ENCODE measurements at places on chromosomes 2 and 18. TPM values are rescaled to one million over a fixed set of nuclear protein-coding genes. Genes with fewer than 3 reads are reported as not detected.

DNA sequence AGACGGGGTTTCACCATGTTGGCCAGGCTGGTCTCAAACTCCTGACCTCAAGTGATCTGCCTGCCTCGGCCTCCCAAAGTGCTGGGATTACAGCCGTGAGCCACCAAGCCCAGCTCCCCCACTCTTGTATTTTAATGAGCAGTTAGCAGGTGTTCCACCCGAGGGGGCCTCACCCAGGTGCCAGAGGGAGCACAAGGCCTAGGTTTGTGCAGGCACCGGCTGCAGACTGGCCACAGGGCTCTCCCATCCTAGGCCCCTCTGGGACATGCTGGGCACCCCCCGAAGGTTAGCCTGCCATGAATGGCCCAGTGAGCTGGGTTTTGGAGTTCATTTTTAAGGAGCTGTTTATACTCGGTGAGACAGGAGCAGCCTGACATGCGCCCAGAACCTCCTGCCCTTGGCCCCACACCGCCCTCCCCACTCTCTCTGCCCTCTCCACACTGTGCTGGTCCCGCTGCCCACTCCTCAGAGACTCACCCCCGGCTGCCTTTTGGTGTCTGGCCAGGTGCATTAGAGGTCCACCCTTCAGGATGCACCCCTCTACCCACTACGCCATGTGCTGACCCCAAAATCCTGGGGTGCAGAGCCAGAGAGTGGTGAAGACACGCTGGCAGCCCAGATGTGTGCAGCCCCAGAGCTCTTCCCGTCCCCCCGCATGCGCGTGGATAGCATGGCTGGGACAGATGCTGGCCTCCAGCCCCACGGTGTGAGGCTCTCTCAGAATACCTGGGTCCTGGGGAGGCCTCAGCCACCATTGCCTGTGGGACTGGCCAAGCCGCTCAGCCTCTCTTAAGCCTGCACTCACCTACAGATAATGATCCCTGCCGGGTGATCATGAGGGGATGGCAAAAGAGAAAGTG is 11.2 kb upstream of the KLF11 start:
- peak overlapping the region; percentile 16 for H3K27ac ChIP-seq
- H3K27me3 ChIP-seq: no peaks in the 10 kb centered on the region
- H3K4me1 ChIP-seq: peaks cover 30% of the 10 kb centered on the region
- H3K36me3 ChIP-seq: no peaks in the 10 kb centered on the region
- H3K4me3 ChIP-seq: no peak overlapping the region

D2HGDH gene
- polyA plus RNA-seq: 5.7 TPM

DNA sequence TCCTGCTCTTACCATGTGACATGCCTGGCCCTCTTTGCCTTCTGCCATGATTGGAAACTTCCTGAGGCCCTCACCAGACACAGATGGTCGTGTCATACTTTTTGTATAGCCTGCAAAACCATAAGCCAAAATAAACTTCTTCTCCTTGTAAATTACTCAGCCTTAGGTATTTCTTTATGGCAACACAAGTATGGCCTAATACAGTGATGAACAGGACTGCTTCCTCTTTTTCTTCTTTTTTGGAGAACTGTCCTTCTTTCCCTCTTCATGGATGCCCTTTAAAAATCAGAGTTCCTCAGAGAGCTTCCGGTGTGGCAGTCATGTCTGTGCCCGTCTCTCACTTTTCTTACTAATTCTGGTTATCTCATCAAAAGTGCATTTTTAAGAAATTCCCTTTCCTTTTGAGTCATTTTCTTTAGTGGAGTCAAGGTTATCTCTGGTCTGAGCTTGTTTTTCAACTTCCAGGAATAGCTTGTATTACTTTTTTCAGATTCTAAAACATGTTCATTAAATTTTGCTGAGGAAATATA is 9.2 kb upstream of the IL1A start:
- no peaks in the 10 kb centered on the region for H3K27me3 ChIP-seq
- H3K36me3 ChIP-seq: no peaks in the 10 kb centered on the region
- H3K4me1 ChIP-seq: no peaks in the 10 kb centered on the region
- no peak for DNase-seq
- peak overlapping the region; percentile 64 for H3K27ac ChIP-seq

DNA sequence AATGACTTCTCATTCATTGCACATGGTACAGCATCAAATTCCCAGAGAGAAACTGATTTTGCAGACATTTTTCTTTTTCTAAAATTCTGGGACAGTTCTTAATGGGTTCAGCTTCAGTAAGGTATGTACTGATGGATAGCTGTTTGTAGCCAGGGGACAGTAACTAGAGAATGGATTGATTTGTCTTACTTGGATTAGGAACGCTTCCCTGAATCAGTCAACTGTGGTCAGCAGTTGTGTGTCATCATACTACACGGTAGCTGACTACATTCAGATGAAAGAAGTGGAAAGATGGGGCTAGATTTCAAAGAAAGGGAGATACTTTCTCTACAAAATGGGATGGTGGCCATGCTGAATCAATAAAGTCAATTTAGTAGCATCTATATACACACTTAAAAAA is 431.4 kb downstream of the GRB14 start:
- H3K27me3 ChIP-seq: no peaks in the 10 kb centered on the region
- no peaks in the 10 kb centered on the region for H3K4me1 ChIP-seq
- no peak overlapping the region for H3K27ac ChIP-seq
- no peak overlapping the region for H3K4me3 ChIP-seq

DNA sequence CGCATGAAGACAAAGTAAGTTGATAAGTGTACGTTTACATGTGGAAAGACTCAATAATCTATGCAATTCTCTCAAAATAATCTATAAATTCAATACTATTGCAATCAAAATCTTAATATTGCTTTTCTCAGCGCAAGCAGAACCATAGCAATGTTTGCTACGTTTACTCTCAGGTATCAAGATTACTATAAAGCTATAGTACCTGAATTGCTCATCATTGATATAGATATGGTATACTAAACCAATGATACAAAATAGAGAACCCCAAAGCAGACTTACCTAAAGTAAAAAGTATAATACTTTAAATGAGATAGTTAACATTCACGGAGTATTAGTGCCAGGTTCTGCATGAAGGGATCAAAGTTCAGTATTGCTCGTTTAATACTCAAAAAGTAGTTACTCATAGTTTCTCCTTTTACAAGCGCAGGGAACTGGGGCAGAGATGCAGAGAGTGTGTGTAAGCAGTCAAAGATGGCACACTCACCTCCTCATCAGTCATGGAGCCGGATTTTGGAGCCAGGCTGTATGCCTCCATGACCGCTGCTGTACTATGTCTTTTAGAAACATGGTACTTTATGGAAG is 391.0 kb upstream of the ID2 start:
- H3K27ac ChIP-seq: no peak overlapping the region
- no peak overlapping the region for H3K4me3 ChIP-seq
- no peaks in the 10 kb centered on the region for H3K27me3 ChIP-seq
- H3K36me3 ChIP-seq: no peaks in the 10 kb centered on the region
- no peaks in the 10 kb centered on the region for H3K4me1 ChIP-seq

DNAJB2 gene
- 5.9 TPM for polyA plus RNA-seq

MGAT4A gene
- 211 TPM for polyA plus RNA-seq

- no peak overlapping the region for H3K27ac ChIP-seq
- H3K4me1 ChIP-seq: no peaks in the 10 kb centered on the region
- H3K4me3 ChIP-seq: no peak overlapping the region
- no peaks in the 10 kb centered on the region for H3K27me3 ChIP-seq
Measured at GRCh38 chr2:147829106-147829505, 15.7 kb upstream of the ACVR2A start.

GRCh38 chr2:26144031-26144430 is 28.9 kb upstream of the GAREM2 start:
- no peak for DNase-seq
- H3K27me3 ChIP-seq: no peaks in the 10 kb centered on the region
- H3K4me3 ChIP-seq: no peak overlapping the region

DNA sequence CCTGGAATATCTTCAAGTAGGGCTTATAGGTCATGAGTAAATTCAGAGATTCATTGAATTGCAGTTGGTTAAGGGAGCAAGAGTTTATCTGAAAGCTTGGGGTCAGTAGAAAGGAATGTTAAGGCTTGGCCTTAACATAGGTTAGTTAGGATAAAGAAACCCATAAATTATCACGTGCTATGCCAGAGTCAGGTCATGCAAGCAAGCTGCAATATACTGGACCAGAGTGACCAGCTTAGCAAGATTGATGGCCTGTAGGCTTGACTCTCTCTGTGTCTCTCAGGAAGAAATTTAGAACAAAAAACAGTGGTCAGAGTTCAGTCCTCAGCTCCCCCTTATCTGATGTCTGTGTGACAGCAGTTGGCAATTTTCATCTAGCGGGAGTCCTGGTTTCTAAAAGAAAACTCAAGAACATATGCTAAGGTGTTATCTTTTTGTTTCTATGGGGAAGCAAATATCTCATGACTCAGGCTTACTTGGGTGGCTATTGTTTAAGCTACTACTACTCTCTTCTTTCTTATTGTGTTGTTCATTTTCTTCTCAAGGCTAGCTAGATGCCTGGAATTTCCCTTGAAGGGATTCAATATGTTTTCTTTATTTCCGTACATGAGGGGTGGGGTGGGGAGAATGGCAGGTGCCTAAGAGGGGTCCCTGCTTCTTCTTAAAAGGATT is 28.7 kb upstream of the MARCO start:
- no peak for DNase-seq
- no peak overlapping the region for H3K27ac ChIP-seq
- no peaks in the 10 kb centered on the region for H3K36me3 ChIP-seq
- H3K4me1 ChIP-seq: no peaks in the 10 kb centered on the region
- H3K27me3 ChIP-seq: no peaks in the 10 kb centered on the region

All from CD8-positive, alpha-beta memory T cell (primary cell).